ENCODE measurements at places on chromosomes 4 and X. TPM values are rescaled to one million over a fixed set of nuclear protein-coding genes. Genes with fewer than 3 reads are reported as not detected.

DNA sequence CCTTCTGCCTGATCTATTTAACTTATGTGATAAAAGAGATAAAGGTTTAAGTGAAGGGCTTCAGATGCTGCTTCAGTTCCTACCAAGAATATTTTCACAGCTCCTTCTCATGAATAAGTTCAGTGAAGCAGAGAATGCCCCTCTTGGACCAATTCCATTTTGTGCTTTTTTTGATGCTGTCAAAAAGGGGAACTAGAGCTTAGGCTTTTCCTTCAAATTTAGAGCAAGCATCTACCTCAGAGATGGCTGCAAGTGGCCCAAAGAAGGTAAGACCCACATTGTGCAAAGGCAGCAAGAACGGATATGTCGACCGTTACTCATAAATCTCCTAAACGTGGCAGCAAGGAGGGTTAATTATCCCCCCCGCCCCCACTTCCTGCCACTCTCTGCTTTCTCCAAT, 4.5 kb downstream of the CHRDL1 start:
- no peak for DNase-seq

Gene CYBB
- not detected for total RNA-seq

Gene LRP2BP
- total RNA-seq, result 0.24 TPM

- no peak for DNase-seq
Measured at GRCh38 chr4:40553995-40554394, 75.7 kb downstream of the RBM47 start.

DNA sequence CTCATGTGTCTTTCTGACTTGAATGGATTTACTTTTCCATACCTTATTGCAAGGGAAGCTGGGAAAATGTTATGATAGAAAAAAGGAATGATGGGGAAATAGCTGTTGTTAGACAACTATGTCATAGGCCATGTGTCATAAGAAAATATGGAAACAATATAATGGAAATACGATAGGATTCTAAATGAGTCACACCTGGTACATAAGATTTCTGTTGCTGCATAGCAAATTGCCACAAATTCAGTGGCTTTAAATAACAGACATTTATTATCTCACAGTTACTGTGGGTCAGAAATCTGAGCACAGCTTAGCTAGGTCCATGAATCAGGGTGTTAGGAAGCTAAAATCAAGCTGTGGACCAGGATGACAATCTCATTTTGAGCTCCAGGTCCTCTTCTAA, 44.6 kb upstream of the ANKRD50 start:
- no peak for DNase-seq
